ENCODE measurements at places on chromosomes 7 and 10.
A peak's percentile ranks its signal among the peaks of the same experiment; 100 is the strongest.

DNA sequence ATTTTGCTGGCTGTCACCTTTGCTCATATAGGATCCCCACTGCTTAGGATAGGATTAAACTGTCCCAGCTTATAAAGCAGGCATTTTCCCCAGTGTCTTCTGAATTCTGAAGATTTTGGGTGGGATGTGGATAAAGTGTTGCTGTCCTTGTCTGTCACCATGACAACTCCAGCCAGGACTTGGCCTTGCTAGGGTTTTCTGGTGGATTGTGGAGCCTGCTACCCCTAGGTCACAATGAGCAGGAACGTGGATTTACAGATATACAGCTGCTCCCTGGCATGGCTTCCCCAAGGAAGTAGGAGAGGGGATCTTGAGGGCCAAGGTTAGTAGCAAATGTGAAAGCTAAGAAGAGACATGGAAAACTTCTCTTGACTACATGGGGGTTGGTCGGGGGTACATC is 220.7 kb downstream of the WDR11 start:
- no peak for DNase-seq

DNA sequence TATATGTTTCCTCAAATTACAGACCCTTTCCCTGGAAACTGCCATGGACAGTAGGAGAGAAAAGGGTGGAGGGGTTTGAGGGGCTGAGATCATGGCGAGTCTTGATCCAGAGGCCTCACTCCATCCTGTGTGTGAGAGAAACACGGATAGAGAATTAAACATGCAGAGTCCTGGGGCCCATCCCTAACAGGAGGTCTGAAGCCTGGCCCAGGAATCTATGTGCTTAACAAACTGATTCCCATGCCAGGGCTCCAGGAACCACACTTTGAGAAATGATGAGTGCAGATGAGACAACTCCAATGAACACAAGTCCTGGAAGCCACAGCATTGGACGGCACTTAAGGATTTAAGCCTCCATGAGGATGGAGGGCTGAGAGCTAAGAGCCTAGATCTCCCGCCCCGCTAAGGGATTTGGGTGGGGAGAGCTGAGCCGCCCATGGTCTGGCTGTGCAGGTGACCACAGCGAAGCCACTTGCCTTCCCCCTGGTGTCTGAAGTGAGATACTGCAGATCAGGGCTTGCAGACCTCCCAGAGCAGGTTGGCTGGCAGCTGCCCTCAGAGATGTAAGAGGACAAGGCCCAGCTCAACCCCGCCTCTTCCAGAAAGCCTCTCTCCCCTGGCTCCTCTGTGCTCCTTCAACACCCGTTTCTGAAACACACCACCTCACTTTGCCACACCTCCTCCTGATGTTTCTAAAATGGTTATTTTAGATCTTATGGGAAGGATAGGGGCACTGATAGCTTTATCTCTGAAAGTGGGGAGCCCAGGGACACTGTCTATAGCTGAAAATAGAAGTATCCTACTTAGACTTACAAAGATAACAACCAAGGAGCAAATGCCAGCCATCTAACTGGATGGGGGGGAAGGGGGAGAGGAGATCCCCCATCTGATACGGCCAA is 24.8 kb upstream of the EIF5AL1 start:
- peak; percentile 68 for DNase-seq

- no peak for DNase-seq
Observed at GRCh38 chr10:97229322-97230015, 43.7 kb upstream of the SLIT1 start.

GRCh38 chr10:78491812-78492211 is 458.1 kb downstream of the RPS24 start:
- no peak for DNase-seq

- DNase-seq, result no peak
Observed at GRCh38 chr10:72261784-72262404, 11.8 kb upstream of the DDIT4 start.

DNA sequence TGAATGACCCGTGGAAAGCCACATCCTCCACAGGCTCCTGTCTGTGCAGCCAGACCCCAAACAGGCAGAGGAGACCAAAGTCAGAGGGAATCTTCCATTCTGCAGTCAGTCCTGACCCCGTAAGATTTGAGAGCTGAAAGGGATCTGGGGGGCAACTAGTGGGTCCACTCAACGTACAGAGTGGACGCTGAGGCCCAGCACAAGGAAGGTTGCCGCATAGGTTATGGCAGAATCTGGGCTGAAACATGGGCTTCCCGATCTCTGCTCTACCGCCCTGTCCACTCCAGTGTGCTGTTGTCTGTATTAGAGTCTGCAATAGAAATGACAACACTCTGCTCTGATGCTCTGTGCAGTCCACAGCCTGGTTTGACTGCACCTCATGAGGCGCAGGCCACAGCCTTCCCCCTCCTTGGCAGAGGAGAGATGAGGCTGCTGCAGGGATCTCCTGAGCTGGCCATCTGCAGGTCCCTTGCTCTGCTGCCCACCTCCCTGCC is 7.9 kb upstream of the ZNF22 start:
- no peak for DNase-seq

GRCh38 chr7:1651031-1651446 is 19.0 kb upstream of the ELFN1 start:
- no peak for DNase-seq

DNA sequence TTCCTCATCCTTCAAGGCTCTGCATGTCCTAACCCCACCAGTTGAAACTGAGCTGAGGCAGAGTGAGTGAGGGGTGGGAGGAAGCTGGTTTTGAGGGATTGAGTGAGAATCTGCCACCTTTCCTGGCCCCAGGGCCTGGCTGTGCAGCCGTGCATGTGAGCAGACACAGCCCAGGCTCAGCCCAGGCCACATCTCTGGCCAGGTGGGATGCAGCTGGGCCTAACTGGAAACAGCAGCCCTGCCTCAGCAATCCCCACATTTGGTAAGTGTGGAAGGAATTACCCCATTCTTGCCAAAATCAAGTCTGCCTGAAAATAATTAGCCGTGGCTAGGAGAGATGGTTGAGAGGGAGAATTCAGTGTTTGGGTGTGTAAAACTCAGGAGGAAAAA is 116.6 kb downstream of the NEURL1 start:
- no peak for DNase-seq

DNA sequence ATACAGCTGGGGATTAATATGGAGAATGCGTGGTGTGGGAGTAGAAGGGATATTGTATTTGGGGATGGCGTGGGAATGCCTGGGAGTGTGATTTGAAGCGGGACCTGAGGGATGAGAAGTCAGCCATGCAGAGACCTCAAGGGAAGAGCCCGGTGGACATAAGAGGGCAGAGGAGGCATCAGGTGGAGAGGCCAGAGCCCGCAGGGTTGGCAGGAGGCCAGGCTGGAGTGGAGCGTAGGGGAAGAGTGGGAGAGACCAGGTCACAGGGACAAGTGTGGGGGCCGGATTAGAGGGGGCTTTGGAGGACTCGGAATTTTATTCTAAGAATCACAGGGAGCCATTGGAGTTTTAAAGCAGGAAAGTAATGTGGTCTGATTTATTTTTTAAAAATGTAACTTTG is 2.0 kb downstream of the NDUFB2 start:
- no peak for DNase-seq

DNA sequence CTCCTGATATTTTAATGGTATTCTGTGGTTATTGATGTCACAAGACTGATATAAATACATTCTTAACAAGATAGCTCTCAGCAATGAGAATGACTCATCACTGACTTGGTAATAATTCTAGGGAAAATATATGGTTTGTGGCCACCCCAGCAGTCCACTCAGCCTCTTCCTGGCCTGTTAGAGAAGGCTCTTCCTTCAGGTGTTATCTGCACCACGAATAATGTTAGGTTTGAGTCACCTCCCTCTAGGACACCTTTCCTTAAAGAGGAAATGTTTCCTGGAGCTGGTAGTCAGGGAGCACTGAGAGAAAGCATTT is 163.3 kb downstream of the SVIL start:
- no peak for DNase-seq
